Fibroblast of skin of right biceps (primary cell): ENCODE measurements at places on chromosomes 7 and 10.

- DNase-seq = no peak
Measured at GRCh38 chr10:85826377-85826776, 540.2 kb downstream of the GRID1 start.

GRCh38 chr10:128633864-128634540 is 507.8 kb upstream of the MKI67 start:
- DNase-seq = peak; percentile 45

- DNase-seq = peak; percentile 33
Measured at GRCh38 chr7:47180516-47180826, 401.4 kb downstream of the TNS3 start.

GRCh38 chr10:57925045-57925444 is 342.6 kb downstream of the IPMK start:
- no peak for DNase-seq

- peak; percentile 70 for DNase-seq
Measured at GRCh38 chr10:112793202-112793921, 156.7 kb upstream of the TCF7L2 start.
